ENCODE measurements at places on chromosomes 4 and X.

DNA sequence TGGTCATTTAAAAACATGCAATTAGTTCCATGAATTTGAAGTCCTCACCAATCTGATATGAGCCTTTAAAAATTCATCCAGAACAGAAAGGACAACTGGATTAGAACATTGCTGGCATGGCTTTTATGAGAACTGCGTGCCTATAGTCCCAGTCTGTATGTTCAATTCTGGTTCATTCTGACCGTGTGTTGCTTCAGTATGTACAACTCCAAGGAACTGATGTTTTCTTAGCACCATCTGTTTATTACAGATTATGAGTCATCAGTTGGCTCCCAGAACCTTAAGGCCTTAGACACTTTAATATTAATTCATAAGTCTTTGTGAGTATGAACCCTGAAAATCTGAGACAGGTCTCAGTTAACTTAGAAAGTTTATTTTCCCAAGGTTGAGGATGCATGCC, 115.0 kb downstream of the CEP44 start:
- DNase-seq = no peak

DNA sequence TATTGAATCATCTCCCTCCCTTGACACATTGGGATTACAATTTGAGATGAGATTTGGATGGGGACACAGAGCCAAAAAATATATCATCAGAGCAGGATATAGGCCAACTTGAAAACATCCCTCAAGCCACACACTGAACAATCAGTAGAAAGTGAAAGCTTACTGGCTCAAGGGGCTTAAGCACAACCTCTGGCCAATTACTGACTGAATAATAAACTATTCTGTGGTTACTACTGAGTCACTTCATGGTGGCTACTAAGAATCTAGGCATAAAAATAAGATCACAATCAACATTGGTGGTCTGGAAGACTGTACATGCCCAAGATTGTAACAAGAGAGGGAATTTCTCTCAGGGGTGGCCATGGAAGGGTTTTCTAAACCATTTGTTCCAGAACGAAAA, 27.4 kb upstream of the GPR174 start:
- no peak for DNase-seq

DNA sequence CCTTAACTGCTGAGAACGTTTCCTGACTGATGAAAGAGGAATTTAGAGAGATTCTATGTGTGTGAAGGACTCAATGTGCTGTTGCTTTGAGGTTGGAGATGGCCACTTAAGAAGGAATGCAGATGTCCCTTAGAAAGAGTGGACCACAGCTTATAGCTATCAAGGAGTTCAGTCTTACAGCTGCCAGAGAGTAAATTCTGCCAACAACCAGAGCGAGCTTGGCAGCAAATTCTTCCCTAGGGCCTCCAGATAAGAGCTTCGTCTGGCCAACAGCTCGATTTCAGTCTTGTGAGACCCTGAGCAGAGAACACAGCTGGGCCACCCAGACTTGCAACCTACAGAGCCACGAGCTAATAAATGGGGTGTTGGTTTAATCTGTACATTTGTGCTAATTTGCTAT, 21.8 kb downstream of the MID1 start:
- DNase-seq = no peak

GRCh38 chr4:122536001-122536400, 79.5 kb upstream of the IL2 start:
- no peak for DNase-seq

DNA sequence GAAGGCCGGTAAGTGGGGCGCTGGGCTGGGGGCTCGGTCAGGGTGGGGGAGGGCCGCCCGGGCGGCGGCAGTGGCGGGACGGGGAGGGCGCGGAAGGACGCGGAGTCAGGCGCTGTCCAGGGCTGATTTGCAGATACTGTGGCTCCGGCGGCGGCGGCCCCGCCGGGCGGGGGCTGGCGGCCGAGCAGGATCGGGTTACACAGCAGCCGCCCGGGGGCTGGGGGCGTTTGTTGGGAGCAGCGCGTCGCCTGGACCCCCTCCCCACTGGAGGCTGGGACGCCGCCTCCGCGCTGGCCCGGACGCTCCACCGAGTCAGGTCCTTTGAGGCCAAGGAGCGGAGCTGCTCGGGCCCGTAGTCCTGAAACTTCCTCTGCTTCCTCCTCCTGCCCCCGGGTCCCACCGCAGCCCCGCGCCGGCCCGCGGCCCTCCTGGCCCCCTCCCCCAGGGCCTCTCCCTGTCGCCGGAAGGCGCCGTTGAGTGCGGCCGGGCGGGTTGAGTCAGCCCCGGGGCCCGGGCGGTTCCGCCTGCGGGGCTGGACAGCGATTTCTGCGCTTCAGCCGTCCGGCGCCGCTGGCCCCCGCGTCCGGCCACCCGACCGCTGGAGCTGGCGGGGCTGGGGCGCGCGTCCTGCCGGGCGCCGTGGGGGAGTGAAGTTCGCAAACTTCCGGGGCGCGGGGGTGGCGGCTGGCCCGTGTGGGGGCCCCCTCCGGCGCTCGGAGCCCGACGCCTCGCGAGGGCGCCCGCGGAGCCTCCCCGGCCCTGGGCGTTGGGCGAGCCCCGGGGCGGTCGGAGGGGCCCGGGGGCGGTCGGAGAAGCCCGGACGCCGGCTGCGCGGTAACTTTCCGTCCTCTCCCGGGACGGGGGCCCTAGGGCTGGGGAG, 746 bp downstream of the REST start:
- DNase-seq = peak; percentile 47
